ENCODE measurements at places on chromosomes 4 and X.

GRCh38 chrX:132407691-132408090 is 81.1 kb downstream of the MBNL3 start:
- DNase-seq = no peak

DNA sequence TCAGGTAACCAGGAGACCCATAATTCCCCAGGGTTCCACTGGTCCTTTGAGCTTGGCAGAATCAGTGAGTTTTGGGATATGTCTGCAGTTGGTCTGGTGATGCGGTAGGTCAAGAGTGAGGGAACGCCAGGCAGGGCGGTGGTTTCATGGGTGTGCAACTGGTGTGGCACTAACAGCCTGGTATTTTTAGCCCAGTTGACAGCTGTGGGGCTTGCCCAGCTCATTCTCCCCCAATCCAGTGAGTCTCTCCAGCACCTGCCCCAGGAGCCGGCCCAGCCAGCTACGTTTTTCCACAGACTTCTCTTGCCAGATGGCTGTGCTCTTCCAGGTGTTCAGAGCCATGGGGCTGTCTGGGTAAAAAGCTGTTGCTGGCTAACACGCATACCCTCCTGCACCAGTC is 1019.9 kb downstream of the CCSER1 start:
- no peak for DNase-seq

- DNase-seq = no peak
Measured at GRCh38 chr4:151323667-151324066, 1.7 kb downstream of the SH3D19 start.

DNA sequence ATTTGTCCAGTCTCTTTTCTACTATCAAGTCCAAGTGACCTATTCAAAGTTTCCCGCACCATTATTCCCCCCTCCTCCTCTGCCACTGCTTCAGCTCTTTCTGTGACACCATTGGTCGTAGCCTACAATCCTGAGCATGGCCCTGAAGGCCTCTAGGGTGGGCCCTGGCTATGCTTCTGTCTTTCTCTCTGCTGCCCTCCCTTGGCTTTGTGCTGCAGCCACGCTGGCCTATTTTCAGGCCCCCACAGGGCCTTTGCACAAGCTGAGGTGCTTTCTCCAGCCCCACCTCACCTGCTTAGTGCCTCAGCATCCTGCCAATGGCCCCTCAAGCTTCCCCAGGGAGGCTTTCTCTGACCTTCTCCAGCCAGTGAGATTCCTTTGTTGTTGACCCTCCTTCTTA is 156.5 kb downstream of the NHS start:
- DNase-seq = no peak

DNA sequence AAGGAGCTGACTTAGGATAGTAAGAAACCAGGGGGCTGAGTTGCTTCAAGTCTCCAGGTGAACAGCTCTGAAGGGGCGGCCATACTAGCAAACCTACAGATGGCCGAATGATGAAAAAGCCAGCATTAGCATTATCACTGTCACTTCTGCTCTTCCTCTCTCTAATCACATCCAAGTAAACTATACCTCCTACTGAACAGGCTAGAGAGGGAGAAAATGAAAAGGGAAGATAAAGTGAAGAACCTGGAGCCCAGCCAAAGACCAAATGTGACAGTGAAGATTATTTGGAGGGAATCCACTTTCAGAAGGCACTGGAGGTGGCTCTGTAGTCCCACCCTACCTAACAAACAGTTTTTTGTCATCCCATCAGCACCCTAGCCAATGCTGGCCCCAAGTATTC is 50.4 kb upstream of the PRPS1 start:
- DNase-seq = no peak

- peak; percentile 29 for DNase-seq
Measured at GRCh38 chr4:2388429-2389182, 29.8 kb downstream of the ZFYVE28 start.

DNA sequence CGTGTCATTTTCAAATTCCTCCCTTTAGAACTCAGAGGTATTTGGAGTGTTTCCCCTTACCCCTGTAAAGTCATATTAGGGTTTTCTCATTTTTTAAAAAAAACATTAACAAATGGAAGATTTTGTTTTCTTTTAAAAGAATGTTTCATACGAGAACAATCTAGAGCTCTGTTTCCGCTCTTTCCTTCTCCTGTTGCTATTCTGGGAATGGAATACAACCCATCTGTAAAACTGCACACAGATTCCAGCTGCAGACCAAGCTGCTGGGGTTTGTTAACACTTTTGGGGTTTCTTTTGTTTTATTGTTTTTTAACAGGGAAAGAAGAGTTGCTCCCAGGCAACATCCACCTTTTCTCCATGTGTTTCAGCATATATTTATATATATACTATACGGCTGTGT is 61.3 kb downstream of the HCCS start:
- peak; percentile 4 for DNase-seq

DNA sequence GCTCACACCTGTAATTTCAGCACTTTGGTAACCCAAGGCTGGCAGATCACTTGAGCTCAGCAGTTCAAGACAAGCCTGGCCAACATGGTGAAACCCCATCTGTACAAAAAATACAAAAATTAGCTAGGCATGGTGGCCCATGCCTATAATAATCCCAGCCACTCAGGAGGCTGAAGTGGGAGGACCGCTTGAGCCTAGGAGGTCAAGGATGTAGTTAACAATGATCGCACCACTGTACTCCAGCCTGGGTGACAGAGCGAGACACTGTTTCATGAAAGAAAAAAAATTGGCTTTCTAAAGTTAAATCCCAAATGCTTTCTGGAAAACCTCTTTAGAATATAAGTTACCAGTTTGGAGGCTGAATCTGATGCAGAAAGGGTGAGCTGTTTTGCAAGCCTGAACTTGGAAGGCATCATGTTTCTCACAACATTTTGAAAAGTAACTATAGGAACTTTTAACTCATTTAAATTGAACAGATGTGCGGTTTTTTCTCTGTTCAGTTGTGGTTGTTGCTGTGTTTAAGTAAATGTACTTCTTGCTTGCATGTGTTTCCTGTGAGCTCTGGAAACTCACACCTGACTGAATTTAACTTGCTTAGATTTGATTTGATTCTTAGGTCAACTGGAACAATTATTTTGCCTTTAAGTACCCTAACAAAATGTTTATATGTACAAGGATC is 39.8 kb upstream of the TMEM131L start:
- DNase-seq = no peak

DNA sequence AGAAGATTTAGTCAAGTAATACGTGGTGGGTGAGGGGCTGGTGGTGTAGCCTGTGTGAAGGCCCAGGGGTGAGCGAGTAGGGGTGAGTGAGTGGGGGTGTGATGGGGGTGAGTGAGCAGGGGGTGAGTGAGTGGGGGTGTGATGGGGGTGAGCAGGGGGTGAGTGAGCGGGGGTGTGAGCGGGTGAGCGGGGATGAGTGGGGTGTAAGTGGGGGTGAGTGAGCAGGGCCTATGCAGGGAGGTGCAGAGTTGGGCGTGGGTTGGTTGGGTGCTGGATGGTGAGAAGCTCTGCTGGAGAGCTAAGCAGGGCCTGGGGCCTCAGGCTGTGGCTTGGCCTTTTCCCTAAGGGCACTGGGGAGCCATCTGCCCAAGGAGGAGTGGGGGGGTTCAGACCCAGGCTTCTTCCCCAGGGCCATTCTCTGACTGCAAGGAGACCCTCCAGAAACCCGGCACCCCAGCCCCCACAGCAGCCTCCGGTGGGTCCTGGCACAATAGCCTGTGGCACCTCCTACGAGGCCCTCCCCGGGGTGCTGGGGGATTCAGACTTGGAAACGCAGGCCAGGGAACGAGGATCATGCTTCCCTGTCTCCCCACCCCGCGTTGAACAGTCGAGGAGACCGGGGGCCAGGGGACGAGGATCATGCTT is 30.4 kb downstream of the SH3TC1 start:
- no peak for DNase-seq

DNA sequence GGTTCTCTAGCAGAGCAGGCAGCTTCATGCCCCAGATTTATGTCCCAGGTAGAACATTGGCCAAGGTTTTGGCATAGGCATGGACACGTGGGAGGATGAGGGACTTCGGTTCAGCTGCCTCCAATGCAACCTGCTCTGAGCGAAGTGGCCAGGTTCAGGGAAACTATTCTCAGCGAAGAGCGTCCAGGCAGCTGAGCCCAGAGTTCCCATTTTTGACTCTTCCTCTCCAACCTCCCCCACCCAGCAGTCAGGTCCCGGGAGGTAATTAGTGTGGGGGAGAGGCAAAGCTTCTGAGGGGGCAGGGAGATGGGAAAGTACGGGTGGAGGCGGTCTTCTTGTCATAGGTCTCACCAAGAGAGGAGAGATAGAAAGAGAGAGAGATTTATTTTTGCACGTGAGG is 1.0 kb downstream of the GABRA4 start:
- DNase-seq = no peak
